Effector memory CD8-positive, alpha-beta T cell (primary cell): ENCODE measurements at places on chromosomes 5 and 9.

- peaks cover 10% of the 10 kb centered on the region for H3K4me1 ChIP-seq
- peaks cover 39% of the 10 kb centered on the region for H3K27me3 ChIP-seq
- no peak overlapping the region for H3K4me3 ChIP-seq
These were observed 20.9 kb upstream of the SYNPO start for GRCh38 chr5:150619359-150620230.

DNA sequence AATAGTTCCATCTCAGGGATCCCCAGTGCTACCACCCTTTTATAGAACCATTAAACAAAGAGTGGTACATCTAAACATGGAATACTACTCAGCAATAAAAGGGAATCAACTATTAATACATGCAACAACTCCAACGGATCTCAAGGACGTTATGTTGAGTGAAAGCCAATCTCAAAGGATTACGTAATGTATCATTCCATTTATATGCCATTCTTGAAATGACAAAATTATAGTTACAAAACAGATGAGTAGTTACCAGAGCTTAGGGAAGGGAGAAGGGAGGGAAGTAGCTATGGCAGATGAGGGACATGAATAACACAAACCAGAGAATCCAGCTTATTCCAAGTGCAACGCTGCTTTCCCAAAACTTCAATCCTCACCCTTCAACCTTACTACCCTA, 69.5 kb downstream of the ACTL7B start:
- no peaks in the 10 kb centered on the region for H3K36me3 ChIP-seq
- no peak overlapping the region for H3K4me3 ChIP-seq
- H3K27me3 ChIP-seq = peaks cover 13% of the 10 kb centered on the region
- no peaks in the 10 kb centered on the region for H3K4me1 ChIP-seq

DNA sequence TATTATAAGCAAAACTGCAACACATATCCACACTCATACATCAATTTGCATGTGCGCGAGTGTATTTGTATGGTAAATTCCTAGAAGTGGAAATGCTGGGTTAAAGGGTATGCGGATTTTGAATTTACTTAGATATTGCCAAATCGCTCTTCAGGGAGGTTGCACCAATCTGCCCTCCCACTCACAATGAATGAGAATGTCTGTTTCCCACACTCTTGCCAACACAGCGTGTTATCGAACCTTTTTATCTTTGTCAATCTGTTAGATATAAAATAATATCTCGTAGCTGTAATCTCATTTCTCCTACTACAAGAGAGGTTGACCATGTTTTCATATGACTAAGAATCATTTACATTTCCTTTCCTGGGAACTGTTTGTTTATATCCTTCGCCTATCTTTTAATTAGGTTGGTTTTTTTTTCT, 35.7 kb downstream of the LHX2 start:
- no peak overlapping the region for H3K4me3 ChIP-seq
- H3K27ac ChIP-seq = no peak overlapping the region
- DNase-seq = no peak
- H3K36me3 ChIP-seq = no peaks in the 10 kb centered on the region
- peaks cover 93% of the 10 kb centered on the region for H3K27me3 ChIP-seq

GRCh38 chr9:70479880-70480291, 65.4 kb upstream of the KLF9 start:
- H3K4me3 ChIP-seq = no peak overlapping the region
- H3K4me1 ChIP-seq = no peaks in the 10 kb centered on the region
- no peaks in the 10 kb centered on the region for H3K27me3 ChIP-seq
- no peaks in the 10 kb centered on the region for H3K36me3 ChIP-seq
